Cardiac ventricle fibroblast (primary cell): ENCODE measurements at places on chromosomes 3 and 15. TPM values are rescaled to one million over a fixed set of nuclear protein-coding genes. Genes with fewer than 3 reads are reported as not detected.

The FOXB1 gene
- total RNA-seq = not detected in 2 replicates

The ABHD6 gene
- total RNA-seq = 4.4 and 7.3 TPM in 2 replicates

The SEC62 gene
- total RNA-seq = 32.6 and 37.0 TPM in 2 replicates

The ANKRD63 gene
- not detected in 2 replicates for total RNA-seq

The SEMA3G gene
- total RNA-seq = 0.06 and 0.10 TPM in 2 replicates

The CD200 gene
- total RNA-seq = 7.8 and 8.7 TPM in 2 replicates

The GABRG3 gene
- not detected in 2 replicates for total RNA-seq

The SMCO1 gene
- total RNA-seq = not detected in 2 replicates

The FAM81A gene
- total RNA-seq = 0.12 and 5.4 TPM in 2 replicates

The CCDC39 gene
- not detected in 2 replicates for total RNA-seq

The TRPM1 gene
- not detected in 2 replicates for total RNA-seq

The CYP1A1 gene
- not detected in 2 replicates for total RNA-seq

The ASB14 gene
- not detected in 2 replicates for total RNA-seq

The ITPKA gene
- total RNA-seq = 0.78 and 1.1 TPM in 2 replicates

The CCR9 gene
- not detected in 2 replicates for total RNA-seq

The SH2D7 gene
- total RNA-seq = not detected in 2 replicates

The IL16 gene
- total RNA-seq = 6.2 and 6.4 TPM in 2 replicates

The TGM5 gene
- not detected in 2 replicates for total RNA-seq

The ISLR2 gene
- not detected in 2 replicates for total RNA-seq

The TRIM42 gene
- not detected in 2 replicates for total RNA-seq

The COLQ gene
- total RNA-seq = 0.93 and 1.6 TPM in 2 replicates

The AMT gene
- total RNA-seq = 0.39 and 1.5 TPM in 2 replicates

The RLBP1 gene
- total RNA-seq = not detected in 2 replicates

The TRIM69 gene
- 7.9 and 10.1 TPM in 2 replicates for total RNA-seq

The IQCF5 gene
- not detected in 2 replicates for total RNA-seq

The P2RY1 gene
- 2.1 and 2.6 TPM in 2 replicates for total RNA-seq

The LDHAL6B gene
- not detected in 2 replicates for total RNA-seq

The COL6A5 gene
- not detected in 2 replicates for total RNA-seq
